ENCODE measurements at places on chromosomes 4 and X.

- no peak for DNase-seq
Measured at GRCh38 chrX:39886282-39886681, 211.5 kb downstream of the BCOR start.

DNA sequence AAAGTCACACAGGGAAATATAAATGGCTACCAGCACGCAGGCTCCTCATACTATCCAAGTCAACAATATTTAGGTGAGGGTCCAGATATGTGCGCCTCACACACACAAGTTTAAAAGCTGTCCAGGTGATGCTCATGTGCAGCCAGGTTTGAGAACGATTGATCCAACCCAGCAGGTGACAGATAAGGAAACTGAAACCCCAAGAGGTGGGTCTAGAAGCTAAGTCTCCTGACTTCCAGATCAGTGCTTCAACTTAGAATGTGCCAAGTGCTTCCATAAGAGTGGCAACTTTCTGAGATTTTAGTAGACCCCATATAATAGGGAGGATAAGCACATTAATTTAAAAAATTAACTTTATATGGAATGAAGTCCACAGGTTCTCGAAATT lies 54.4 kb upstream of the NAP1L5 start:
- DNase-seq = no peak

DNA sequence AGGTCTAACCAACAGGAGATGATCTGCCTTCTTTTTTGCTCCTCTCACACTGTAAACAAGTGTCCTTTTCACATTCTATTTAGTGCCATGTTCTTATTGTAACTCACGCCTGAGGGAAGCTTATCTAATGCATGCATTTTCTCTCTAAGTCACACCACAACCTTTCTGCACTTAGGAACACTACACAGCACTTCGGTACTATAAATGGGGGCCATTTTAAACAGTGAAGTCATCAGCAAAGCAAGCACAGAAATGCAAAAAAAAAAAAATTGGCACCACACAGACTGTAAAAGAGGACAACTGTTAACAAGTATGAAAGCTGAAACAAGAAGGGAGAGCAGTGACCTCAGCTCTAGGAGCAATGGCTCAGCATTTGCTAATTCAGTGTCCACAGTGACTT lies 45.2 kb downstream of the PRSS12 start:
- DNase-seq = no peak

DNA sequence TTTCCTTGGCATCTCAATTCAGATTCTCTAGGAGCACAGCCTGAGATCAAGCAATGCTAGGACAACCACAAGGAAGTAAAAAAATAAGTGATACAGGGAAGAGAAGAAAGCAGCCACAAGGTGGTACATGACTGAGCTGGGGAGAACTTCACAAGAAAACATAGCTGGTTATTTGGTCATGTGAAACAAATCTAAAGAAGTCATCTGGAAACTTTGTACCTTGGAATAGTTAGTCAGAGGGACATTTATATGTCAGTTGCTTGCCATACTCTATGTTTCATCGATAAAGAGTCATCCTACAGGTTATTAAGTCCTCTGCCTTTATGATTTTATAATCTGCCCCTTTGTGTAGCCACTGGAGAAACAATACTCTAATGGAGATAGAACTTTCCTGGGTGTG lies 575.1 kb downstream of the IL15 start:
- DNase-seq = no peak

DNA sequence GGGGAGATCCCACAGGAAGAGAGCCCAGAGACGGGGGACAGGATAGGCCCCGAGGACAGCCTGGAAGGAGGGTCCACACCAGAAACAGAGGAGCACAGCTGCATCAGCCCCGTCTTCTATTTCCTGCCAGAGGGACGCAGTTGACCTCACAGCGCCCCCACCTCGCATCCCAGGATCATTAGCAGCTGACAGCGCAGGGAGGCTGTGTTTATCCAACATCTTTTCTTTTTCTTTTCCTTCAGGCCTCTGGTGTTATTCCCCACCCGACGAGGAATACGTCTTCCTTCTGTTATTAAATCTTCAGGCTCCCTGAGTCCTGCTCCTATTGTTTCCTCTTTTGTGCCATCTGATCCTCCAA lies 75.4 kb downstream of the DCHS2 start:
- no peak for DNase-seq

DNA sequence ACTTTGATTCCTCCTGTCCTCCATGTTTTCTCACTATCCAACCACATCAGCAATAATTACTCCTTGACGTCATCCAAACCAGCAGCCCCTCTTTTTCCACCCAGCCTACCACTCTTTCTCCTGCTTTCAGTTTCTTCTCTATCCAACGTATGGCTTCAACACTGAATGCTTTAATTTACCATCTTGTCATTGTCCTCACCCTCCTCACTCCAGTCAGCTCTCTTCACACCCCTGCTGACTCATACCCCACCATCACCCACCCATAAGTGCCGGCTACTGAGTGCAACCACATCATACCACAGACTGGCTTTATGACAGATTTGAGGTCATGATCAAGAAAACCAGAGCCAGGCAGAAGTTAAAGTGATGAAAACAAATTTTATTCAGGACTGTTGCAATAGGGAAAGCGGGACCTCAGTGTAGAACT lies 9.8 kb upstream of the ANXA5 start:
- peak; percentile 79 for DNase-seq

DNA sequence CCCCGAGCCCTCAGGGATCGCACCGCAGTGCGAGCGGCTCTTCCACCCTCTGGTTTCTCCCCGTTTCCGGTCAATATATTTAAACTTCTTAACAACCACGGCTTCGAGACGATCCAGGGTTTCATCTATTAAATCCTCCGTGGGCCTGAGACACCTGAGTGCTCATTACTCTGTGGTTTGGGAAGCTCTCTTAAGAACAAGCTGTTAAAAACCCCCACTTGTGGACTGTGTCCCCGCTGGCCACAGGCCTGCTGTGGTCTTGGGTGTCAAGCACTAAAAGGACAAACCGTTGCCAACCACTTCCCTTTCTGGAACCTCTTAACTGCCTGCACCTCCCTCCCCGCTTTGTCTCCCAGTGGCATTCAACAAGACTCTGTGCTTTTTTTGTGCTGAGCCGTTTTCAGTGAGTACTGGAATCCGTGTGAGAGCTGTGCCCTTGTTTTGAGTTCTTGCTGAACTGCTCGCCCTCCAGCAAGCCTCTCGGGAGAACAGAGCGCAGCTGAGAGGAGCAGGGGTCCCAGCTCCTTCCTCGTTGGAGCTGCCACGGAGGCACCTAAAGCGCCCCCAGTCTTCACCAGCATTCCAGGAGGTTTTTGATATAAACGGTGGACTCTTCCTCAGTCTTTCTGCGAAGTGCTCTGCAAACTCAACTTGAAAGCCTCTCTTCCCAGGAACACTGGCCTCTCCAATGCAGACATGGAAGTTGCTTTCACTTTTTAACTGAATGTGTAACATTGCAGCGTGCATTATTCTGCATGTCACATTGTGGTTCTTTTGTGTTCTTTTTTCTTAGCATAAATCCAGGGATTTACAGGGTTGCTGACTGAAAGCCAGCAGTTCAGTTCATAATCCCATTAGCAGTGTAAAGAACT lies 691 bp upstream of the IGFBP7 start:
- DNase-seq = peak; percentile 67

- DNase-seq = no peak
Measured at GRCh38 chr4:8912089-8912455, 40.4 kb upstream of the HMX1 start.

GRCh38 chrX:109485470-109486340 lies 3.8 kb upstream of the GUCY2F start:
- peak; percentile 57 for DNase-seq

- DNase-seq = no peak
Measured at GRCh38 chr4:100891808-100892207, 374.0 kb upstream of the EMCN start.

GRCh38 chr4:182801636-182802035 lies 115.5 kb downstream of the DCTD start:
- DNase-seq = no peak

- no peak for DNase-seq
Measured at GRCh38 chrX:124229374-124229773, 103.1 kb upstream of the TEX13D start.

- peak; percentile 32 for DNase-seq
Measured at GRCh38 chr4:26458157-26458561, 32.1 kb downstream of the CCKAR start.

DNA sequence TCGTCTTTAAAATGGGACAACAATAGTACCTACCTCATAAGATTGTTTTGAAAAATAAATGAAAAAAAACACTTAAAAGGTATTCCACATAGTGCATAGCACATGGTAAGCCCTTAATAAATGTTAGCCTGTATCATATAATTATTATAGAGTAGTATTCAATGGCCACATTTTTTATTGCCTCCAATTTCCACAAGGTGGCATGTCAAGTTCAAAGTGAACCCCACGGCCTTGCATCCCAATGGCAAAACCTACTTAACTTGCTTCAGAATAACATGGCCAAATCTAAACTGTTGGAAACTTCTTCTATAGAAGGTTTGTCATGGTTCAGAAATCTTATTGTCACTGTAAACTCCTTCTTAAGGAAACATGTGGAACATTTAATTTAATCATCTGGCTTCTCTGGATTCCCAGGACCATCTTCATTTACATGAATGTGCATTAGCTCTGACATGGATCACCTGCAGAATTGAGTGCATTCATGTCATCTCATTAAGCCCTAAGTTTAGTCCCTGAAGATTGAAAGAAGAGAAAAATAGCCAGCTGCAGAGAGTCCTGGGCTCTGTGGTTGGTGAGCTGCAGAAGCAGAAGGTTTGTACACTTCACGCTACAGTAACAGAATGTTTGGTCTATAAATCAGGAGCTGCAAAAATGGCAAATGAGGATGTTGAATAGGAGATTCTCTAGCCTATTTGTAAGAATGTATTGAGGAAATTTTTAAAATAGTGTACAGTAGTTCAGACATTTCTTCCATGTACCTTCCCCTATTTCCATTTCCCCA lies 61.0 kb downstream of the ANXA3 start:
- peak; percentile 55 for DNase-seq

- DNase-seq = no peak
Measured at GRCh38 chr4:94897023-94897422, 139.3 kb downstream of the BMPR1B start.

DNA sequence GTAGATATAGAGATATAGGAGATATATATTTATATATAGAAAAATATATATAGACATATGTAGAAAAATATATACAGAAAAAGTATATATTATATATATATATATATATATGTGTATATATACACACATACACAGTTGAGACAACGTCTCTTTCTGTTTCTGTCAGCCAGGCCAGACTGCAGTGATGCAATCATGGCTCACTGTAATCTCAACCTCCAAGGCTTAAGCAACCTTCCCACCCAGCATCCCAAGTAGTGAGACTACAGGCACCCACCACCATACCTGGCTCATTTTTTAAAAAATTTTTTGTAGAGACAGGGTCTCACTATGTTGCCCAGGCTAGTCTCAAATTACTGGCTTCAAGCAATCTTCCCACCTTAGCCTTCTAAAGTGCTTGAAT lies 426.3 kb downstream of the GPM6A start:
- no peak for DNase-seq

GRCh38 chr4:41746440-41747229 lies 1.9 kb downstream of the PHOX2B start:
- no peak for DNase-seq

- no peak for DNase-seq
Measured at GRCh38 chr4:85756938-85757337, 282.0 kb downstream of the ARHGAP24 start.

DNA sequence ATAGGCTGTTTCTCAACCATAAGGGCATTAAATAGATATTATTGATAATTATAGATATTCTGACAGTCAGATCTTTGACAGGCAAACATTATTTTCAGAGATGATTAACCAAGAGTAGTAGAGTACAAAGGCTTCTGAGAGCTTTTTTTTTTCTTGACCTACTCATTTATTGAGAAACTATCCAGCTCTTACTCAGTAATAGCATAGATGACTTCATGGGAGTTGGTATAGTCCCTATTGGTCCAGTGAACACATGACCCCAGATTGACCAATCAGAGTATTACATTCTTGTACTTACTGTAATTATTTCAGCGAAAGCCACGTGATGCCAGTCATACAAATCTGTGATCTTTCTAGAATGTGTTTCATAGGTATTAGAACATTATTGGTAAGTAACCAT lies 508.7 kb downstream of the FSTL5 start:
- DNase-seq = no peak

DNA sequence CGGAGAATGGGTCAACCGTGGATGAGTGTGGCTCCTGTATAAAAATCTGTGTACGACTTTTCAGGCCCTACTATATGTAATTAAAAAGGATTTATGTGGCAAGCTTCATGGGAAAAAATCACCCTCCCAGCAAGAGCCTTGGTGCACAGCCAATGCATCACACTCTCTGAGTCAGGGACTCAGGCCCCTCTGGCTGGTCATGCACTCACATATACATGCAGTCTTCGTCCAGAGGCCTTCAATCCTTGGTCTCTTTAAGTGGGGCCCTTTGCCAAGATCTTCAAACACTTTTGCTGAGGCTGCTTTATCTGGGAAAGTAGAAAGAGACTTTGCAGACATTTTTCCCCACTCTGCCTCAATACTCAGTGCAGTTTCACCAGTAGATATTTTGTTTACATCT lies 311.4 kb upstream of the FSTL5 start:
- DNase-seq = peak; percentile 52

DNA sequence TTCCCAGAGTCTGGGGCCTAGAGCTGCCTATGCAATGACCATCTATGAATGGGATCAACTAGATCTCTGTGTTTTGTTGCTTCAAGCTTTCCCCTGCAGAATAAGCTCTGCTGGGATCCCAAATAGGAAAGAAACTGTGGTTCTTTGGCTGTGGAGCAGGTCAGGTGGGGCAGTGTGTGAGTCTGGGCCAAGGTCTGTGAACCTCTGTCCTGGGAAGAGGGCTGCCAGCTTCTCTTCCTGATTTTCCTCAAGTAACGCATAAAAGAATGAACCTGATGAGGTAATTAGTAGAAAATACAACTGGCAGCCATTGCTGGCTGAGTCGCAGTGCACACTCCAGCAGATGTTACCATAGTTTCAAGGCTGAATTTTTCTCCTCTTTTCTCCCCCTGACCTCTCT lies 4.6 kb upstream of the PIN4 start:
- no peak for DNase-seq

DNA sequence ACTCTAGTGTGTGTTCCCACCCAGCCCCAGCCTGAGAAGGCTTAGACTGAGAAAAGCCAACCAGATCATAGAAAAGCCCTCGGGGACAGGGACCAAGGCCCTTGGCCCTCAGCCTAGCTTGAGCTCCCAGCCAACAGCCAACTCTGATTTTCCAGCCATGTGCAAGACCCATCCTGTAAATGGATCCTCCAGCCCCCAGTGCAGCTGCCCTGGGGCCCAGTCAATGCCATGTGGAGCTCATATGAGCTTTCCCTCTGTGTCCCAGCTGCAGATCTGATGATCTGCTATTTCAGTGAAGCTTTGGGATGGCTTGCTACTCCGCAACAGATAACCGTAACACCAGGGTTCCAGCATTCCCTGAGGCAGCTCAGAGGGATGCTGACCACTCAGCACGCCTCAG lies 40.5 kb upstream of the CDKN2AIP start:
- DNase-seq = no peak
